ENCODE measurements at places on chromosomes 12 and 14.

DNA sequence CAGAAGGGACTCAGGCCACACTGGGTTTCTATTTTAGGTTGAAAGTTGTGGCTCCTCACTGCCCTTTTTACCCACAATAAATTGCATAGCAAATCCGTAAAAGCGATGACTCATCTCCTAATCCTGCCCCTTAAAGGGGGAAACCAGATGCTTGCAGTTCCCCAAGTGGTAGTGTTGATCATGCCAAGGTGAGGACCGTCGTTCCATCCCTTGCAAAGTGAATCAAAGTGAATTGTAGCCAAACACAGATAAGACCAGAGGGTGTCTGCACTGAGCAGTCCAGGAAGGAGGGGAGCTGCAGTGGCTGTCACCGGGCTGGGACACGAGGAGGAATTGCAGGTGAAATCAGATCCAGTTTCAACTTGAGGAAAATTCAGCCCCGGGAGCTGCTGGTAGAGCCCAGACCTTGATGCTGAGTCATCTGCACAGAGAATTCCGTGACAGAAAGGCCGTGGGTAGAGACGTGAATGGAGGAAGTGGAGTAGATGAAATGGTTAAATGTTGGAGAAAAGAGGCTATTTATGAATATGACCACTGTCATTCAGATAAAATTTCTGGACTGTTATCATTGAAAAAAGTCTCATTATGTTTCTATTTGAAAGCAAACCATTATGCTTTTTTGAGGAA, 44.2 kb upstream of the MMP17 start:
- DNase-seq = peak; percentile 76

- DNase-seq = peak; percentile 88
These were observed 10.6 kb downstream of the DDX54 start for GRCh38 chr12:113174461-113175384.

- DNase-seq = peak; percentile 75
These were observed 239.1 kb downstream of the SSPN start for GRCh38 chr12:26434299-26435068.

- DNase-seq = no peak
These were observed 350.5 kb upstream of the OR4E1 start for GRCh38 chr14:22024137-22024536.

- no peak for DNase-seq
These were observed 11.5 kb upstream of the NT5DC3 start for GRCh38 chr12:103852498-103852997.

GRCh38 chr14:22449600-22449905, 139.5 kb downstream of the DAD1 start:
- DNase-seq = no peak

- no peak for DNase-seq
These were observed 311.0 kb downstream of the NOVA1 start for GRCh38 chr14:26286913-26287205.

- no peak for DNase-seq
These were observed 35.9 kb downstream of the TESC start for GRCh38 chr12:117063162-117063911.

DNA sequence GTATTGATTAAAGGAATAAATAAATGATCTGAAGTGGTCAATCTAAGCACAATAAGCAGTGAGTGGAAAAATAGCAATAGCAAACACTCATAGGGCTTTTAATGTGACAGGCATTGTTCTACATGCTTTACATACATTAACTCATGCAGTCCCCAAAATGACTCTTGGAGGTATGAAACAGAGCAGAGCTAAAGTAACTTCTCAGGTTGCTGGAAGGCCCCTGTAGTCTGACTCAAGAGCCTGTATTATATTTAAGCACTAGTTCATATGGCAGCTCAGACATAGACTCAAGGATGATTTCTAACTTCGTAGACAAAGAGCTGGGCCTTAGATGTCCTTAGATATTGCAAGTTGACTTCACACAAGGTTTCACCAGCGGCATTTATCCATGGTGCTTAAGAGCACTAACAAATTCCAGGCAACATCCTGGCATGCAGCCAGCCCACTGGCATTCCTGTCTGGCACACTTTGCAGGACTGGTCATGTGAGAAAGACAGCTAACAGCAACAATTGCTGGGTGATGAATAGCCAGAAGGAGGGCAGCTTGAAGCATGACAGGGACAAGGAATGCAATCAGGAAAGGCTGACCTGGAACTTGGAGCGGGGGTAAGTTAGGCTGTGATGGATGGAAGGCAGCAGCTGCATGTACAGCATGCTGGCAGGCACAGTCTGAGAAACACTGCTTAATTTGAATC, 22.9 kb upstream of the KTN1 start:
- DNase-seq = peak; percentile 88
